Stimulated activated CD8-positive, alpha-beta memory T cell treated with anti-CD3 and anti-CD28 coated beads, Interleukin-15, amount 100 ng/mL, for 4 hours (primary cell): ENCODE measurements at places on chromosomes 4 and X.

GRCh38 chr4:145760961-145761929 lies 81.3 kb downstream of the C4orf51 start:
- no peak for DNase-seq

GRCh38 chr4:173218411-173219125 lies 50.0 kb downstream of the GALNT7 start:
- no peak for DNase-seq

DNA sequence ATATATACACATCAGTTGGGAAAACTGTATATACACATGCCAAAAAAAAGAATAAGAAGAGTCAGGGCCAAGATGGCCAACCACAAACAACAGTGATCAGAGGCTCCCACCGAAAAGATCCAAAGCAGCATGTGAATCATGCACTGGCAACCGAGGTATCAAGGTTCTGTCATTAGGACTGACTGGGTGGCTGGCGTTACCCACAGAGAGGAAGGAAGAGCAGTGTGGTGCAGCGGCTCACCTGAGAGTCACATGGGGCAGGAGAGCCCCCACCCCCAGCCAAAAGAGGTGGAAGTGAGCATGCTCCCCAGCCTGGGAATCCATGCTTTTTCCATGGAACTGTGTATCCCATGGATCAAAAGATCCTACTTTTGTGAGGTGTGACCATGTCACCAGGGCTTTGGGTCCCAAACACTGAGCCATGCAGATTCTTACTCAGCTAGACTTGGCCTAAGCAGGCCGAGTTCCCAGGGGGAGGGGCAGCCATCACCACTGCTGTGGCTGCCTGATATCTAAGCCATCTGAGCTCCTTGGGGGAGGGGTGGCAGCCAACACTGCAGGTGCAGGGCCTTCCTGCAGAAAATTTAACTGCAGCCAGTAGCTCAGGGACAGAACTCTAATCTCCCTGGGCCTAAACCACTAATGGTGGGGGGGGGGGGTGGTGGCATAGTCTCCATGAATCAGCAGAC lies 52.8 kb downstream of the P2RY10 start:
- no peak for DNase-seq

DNA sequence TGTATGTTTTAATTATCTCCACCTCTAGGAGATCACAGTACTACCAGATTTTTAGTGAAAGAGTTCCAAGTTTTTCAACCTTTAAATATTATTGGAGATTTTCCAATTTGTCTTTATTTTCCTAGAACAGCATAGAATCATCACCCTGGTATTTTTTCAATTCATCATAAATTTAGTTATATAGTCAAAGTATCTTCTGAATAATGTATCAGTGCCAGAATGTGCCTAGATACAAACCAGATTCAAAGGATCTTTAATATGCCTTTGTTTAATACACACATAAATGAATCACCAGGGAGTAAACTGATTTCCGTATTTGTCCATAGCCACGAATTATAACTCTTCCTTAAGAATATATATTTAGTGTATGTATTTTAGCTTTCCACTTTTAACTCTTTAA lies 1373.1 kb downstream of the STIM2 start:
- no peak for DNase-seq

- DNase-seq, result no peak
Observed at GRCh38 chr4:180784940-180785339, 1458.3 kb upstream of the TENM3 start.

- DNase-seq, result no peak
Observed at GRCh38 chrX:106912864-106913263, 7.3 kb upstream of the CLDN2 start.

DNA sequence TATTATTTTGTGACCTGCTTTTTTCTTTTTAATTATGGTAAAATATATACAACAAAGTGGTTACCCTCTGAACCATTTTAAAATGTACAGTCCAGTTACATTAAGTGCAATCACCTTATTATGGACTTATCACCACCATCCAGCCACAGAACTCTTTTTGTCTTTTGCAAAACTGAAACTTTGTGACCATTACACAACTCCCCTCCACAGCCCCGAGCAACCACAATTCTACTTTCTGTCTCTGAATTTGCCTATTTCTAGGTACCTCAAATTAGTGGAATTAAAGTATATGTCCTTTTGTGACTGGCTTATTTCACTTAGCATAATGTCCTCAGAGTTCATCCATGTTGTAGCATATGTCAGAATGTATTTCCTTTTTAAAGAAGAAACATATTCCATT lies 39.3 kb upstream of the WWC2 start:
- DNase-seq, result no peak

GRCh38 chr4:71383984-71384383 lies 45.2 kb downstream of the SLC4A4 start:
- DNase-seq, result no peak

DNA sequence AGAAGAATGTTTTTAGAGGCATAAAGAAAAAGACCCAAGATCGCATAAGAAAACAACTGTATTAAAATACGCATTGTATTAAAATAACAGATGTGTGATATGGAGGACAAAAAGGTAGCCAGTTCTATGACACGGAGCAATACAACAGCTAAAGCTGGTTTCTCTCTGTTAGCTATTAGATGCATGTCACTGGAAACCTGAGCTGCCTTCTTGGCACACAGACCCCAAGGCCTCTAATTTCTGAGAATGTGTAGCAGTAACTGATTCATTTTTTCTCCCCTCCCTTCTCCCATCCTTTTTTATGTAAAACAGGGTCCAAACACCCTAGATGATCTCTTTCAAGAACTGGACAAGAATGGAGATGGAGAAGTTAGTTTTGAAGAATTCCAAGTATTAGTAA lies 4.1 kb downstream of the S100G start:
- no peak for DNase-seq

DNA sequence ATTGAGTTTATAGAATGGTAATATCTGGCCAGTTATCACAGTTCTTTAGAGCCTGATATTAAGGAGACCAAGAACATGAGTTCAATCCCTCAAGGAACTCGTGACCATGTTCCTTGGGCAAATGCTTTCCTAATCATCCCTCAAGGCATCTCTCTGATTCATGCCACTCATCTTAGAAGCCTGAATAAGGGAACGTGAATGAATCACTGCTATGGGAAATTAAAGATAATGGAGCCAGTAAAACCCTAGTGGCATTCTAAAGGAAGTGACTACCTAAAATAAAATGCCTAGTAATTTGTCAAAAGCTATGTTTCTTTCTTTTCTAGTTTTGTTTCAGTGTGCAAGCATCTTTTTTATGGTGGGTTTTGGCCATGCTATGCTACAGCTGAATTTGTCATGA lies 1161.3 kb downstream of the C4orf33 start:
- no peak for DNase-seq

GRCh38 chrX:109373468-109373867 lies 108.4 kb downstream of the GUCY2F start:
- DNase-seq, result no peak

DNA sequence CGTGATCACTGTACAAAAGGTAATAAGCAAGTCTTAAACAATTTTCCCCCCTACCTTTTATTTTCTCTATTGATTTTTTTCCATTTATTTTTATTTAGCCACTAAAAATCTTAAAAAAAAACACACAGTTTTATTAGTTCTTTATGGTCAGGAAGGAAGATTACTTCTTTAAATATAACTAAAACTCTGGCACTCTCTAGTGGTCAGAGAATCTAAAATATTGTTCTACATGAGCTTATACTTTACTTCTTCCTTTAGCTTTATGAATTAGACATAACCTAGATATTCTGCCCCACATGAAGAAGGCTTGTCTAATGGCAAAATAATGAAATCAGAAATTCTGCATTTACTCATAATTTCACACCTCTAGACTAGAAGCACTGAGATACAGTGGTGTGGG lies 135.2 kb downstream of the PDE5A start:
- no peak for DNase-seq

DNA sequence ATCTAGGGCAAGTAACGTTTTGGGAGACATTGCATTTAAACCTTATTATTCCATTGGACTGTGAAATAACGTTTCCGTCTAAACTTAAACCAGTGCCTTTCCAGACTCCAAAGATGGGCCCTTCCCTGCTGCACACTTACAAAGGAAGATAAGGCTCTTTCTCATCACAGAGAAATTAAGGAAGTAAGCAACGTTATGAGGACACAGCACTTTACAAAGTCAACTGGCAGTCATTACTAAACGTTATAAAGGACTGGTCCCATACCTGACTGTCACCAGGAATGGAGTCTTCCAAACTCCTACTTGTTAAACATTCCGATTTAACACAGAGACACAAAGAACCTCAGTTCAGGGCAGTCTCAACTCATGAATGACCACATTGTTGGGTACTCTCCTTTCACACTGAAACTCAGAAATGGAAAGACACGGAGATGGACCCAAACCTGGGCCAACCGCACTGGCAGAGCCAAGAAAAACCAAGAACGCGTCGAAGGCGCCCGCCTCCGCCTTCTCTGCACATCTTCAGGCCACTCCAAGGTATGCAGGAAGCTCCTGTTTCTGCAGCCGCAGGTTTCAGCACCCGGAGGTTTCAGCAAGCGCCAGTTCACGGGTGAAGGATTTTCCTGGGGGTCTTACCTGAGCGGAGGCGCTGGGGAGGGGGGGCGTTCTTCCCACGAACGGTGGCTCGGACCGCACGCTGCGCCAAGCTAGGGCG lies 670 bp downstream of the PAPSS1 start:
- DNase-seq, result no peak

- no peak for DNase-seq
Observed at GRCh38 chrX:26219351-26219750, 3.4 kb downstream of the MAGEB5 start.

- no peak for DNase-seq
Observed at GRCh38 chr4:173468314-173468713, 61.7 kb downstream of the HAND2 start.

DNA sequence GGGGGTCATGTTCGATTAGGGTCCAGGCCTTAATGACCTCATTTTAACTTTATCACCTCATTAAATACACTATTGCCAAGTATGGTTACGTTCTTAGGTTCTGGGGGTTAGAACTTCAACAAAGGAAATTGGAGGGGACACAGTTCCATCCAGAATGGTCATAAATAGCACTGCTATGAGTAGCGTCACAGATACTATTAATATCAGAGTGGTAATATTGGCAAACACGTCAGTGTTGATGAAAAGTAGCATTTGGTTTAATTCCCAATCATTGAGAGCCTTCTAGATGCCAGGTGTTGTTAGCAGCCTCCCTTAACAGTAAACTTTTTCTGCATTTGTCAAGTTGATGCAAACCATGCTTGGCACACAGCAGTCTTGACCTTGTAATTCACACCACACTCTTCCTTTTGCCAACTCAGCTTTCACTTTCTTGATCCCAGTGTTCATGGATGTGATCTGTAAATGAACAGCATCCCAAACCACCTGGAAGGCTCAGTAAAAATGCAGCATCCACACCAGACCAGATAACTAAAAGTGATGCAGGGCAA lies 912.5 kb upstream of the TENM3 start:
- DNase-seq, result no peak

DNA sequence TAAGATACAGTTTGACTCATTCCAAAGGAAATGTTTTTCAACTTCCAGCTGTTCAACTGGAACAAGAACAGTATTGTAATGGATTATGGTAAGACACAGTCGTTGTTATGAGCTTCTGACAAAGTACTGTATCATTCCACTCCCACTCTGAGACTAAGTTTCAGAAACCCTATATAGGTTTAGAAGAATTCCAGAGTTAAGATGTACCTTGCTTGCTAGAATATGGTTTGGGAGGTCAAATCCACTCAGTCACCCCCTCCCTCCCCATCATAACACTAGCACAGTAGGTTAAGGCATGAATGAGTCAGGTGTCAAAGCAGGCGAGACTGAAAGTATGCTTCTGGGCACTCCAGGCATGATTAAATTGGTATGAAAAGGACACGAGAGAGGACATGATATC lies 339.7 kb downstream of the DMD start:
- DNase-seq, result no peak

DNA sequence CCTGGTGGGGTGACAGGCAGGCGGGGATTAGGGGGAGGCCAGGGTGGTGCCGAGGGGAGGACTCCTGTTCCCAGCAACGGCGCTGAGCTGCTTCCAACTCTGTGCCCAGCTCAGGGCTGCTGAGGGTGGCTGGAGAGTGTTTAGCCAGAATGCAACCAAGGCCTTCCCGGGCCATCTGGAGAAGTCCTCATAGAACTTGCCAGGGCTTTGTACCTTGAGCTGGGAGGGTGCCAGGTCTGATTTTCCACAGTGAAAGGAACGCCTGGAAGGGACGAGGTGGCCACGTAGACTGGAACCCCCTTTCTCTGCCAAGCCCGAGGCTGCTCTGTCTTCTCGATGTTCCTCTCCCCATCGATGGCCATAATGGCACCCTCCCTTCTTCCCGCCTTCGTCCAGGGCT lies 57.0 kb upstream of the GPR78 start:
- no peak for DNase-seq

DNA sequence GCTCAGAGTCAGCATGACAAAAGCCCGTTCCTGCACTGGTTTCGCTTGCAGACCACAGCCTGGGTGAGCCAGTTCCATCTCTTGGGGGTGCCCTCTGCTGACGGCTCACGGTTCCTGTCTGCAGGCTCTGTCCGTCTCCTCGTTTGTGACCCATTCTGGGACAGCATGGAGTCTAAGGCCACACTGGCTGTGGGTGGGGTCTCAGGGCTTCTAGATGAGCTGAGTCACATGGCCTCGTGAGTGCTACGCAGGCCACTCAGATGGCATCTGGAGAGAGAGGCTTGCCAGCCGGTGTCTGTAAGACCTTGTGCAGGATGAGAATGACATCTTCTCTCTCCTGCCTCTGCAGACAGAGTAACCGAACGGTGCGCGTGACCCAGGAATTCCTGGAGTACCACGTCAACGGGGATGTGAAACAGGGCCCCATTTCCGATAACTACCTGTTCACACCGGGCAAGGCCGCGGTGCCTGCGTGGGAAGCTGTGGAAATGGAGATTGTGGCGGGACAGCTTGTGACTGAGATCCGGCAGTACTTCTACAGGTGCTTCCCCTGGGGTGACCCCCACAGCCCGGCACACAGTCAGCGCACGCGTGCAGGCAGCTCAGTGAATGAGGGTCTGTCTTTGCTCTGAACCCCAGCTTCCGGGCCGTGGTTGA lies 31.6 kb upstream of the MRFAP1 start:
- DNase-seq, result no peak

DNA sequence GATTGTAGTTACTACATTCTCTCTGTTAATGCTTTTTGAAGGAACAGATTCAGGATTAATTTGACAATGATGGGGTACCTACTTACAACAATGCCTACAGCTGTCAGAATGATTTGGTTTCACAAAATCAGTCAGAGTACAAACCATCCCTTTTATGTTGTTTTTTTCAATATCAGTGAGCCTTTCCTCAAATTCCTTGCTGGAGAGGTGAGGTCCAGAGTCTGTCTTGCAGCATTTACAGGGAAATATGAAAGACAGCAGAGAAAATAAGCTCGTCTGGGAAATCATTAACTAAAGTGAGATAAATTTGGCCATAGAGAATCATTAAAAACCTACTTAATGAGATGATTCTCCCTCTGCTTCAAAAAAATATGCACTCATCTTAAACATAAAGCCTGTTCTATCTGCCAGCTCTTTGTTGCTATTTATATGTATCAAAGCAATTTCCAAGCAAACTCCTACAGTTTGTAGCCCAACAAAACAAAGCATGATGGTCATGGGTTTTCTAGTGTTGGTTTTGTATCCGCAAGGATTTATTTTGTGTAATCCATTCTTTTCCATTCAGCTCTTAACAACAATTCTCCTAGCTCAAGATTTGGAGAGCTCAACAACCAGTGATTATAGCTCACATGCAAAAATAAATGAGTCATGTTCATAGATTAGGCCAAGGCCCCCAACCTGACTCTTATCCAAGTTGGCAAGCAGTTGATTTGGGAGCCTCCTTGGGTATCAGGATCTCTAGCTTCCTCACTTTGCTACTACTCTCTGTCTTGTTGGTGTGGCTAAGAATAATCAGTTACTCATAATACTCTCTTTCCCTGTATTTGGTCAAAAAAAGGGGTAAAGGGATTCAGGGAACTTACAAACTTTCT lies 222.6 kb downstream of the ENOX2 start:
- no peak for DNase-seq

GRCh38 chrX:7647831-7648230 lies 195.1 kb upstream of the VCX start:
- DNase-seq, result no peak
